ENCODE measurements at places on chromosomes 7 and 10. TPM values are rescaled to one million over a fixed set of nuclear protein-coding genes. Genes with fewer than 3 reads are reported as not detected.

DNA sequence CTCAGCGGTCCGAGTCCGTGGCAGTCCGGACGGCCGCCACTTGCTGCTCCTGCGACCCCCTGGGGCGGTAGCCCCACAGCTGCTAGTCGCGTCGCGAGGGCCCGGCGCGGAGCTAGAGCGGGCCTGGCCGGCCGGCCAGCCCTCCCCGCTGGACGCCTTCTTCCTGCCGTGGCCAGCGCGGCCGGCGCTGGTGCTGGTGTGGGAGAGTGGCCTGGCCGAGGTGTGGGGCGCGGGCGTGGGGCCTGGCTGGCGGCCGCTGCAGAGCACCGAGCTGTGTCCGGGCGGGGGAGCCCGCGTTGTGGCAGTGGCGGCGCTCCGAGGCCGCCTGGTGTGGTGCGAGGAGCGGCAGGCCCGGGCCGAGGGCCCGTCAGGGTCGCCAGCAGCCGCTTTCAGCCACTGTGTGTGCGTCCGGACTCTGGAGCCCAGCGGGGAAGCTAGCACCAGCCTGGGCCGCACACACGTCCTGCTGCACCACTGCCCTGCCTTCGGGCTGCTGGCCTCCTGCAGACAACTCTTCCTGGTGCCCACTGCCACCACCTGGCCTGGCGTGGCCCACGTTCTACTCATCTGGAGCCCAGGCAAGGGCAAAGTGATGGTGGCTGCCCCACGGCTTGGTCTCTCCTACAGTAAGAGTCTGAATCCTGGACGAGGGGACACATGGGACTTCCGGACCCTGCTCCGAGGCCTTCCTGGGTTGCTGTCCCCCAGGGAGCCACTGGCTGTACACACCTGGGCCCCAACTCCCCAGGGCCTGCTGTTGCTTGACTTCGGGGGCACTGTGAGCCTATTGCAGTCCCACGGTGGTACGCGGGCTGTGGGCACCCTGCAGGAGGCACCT lies 631 bp downstream of the HPS6 start:
- peaks cover 16% of the 10 kb centered on the region for H3K4me1 ChIP-seq
- peak overlapping the region; percentile 88 for H3K4me3 ChIP-seq
- H3K36me3 ChIP-seq, result no peaks in the 10 kb centered on the region
- H3K27me3 ChIP-seq, result peaks cover 17% of the 10 kb centered on the region
- peak; percentile 35 for DNase-seq
- H3K27ac ChIP-seq, result no peak overlapping the region

DNA sequence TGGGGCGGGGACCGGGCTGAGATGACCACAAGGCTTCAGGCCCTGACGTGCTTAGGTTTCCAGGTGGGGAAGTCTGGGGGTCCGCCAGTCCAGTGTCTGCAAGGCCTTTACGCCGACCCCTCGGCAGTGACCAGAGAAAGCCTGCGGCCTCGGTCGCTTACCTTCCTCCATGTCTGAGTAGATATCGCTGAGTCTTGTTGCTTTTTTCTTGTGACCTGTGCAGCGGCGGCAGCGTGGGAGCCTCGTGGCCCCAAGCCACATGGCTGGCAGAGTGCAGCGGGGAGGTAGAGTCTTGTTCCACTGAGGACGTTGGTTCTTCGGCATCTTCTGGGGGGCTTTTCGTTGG lies 329 bp downstream of the NOLC1 start:
- H3K27me3 ChIP-seq, result no peaks in the 10 kb centered on the region
- H3K27ac ChIP-seq, result peak overlapping the region; percentile 99
- no peak for DNase-seq
- H3K36me3 ChIP-seq, result peaks cover 24% of the 10 kb centered on the region
- H3K4me3 ChIP-seq, result peak overlapping the region; percentile 98

GRCh38 chr7:100191775-100192174 lies 14.1 kb downstream of the STAG3 start:
- H3K27ac ChIP-seq, result no peak overlapping the region
- H3K36me3 ChIP-seq, result no peaks in the 10 kb centered on the region
- DNase-seq, result no peak

GRCh38 chr7:110386913-110387312 lies 704.0 kb upstream of the LRRN3 start:
- H3K4me1 ChIP-seq, result peaks cover 34% of the 10 kb centered on the region
- no peaks in the 10 kb centered on the region for H3K27me3 ChIP-seq
- H3K27ac ChIP-seq, result no peak overlapping the region
- no peak overlapping the region for H3K4me3 ChIP-seq
- no peaks in the 10 kb centered on the region for H3K36me3 ChIP-seq

DNA sequence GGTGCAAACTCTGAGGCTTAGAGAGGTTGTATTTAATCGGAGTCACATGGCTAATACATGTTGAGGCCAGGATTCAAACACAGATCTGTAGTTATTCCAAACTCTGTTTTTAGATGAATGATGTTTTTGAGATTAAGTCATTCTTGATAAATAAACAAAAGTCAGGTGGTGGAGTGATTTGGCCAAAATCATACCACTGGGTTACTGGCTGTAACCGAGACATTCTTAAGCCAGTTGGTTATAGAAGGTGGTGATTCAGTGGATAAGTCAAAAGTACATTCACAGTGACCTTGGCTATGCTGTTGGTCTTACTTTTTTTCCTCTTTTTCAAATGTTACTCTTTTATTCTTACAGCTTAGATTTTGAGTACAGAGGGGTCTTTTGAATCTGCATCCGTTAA lies 361.4 kb downstream of the KIF20B start:
- no peak overlapping the region for H3K27ac ChIP-seq
- H3K36me3 ChIP-seq, result no peaks in the 10 kb centered on the region
- H3K27me3 ChIP-seq, result no peaks in the 10 kb centered on the region
- DNase-seq, result no peak
- H3K4me3 ChIP-seq, result no peak overlapping the region

DNA sequence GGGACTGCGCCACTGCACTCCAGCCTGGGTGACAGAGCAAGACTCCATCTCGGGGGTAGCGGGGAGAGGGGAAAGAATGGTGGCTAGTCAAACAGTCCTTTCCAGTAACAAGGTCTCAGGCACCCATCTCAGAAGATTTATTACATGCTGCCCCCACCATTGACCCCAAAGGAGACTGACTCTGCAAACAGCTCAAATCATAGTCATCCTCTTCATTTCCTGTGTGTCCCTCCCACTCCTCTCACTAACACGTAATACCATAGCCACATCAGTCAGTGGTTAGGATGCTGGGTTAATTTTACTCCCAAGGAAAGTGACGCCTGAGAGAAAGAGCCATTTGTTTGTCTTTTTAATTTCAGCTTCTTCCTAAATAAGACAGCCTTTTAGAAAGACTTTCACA lies 56.6 kb upstream of the BET1 start:
- H3K4me1 ChIP-seq, result no peaks in the 10 kb centered on the region
- no peaks in the 10 kb centered on the region for H3K36me3 ChIP-seq
- H3K27me3 ChIP-seq, result no peaks in the 10 kb centered on the region
- H3K4me3 ChIP-seq, result no peak overlapping the region

DIP2C gene
- 21.7 TPM for total RNA-seq

Measured in neural crest cell (in vitro differentiated cells).